Breast epithelium (tissue), 4 donors: ENCODE measurements at places on chromosomes 16 and 17.

- DNase-seq: no peak
- no peak overlapping the region for H3K27ac ChIP-seq
- H3K27me3 ChIP-seq: no peaks in the 10 kb centered on the region
- no peaks in the 10 kb centered on the region for H3K4me1 ChIP-seq
Measured at GRCh38 chr17:62017496-62017895, 47.6 kb downstream of the MED13 start.

DNA sequence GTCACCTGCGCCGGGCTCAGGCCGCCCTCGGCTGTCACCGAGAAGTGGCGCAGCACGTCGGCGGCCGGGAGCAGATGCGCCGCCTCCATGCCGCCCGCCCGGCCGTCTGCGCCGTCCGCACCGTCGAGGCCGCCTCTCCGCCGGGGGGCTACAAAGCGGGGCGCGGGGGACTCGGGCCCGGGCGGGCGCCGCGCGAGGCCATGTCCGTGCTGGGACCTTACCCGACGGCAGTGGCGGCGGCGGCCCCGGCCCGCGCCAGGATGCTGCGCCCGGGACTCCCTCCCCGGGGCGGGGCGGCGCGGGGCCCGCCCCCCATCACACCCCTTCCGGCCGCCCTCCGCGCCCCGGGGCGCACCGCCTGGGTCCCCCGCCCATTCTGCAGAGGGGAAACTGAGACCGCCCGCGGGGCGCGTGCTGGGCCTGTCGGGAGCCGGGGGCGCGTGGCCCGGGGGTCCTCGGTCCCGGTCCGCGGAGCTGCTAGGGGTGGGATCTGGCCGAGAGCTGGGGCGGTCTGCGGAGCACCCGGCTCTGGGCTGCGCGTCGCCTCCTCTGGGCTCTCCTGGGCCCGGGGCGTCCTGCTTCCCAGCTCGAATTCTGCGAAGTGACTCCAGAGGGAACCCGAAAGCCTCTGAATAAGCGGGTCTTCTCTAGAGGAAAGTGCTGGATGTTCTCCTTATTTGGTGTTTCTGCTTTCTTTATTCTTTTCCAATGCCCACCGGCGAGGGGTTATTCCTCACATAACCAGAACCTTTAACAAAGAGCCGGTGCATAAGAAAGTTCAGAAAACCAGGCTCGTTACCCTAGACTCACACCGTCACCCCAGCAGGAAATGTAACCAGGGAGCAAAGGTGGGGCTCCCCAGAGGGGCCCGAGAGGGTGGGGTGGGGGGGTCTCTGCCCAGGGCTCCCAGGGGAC lies at the start of gene ATP2A3:
TSS of gene ATP2A3 (minus strand) at position 235 of the 915 bp plus-strand sequence. CDS start at position 89, 146 bp downstream.
- H3K4me3 ChIP-seq: peak within 1 kb of the TSS; percentile 69
- peaks cover 7% of the 10 kb centered on the region for H3K4me1 ChIP-seq
- peak within 1 kb of the TSS; percentile 66 for H3K27ac ChIP-seq
- peaks cover 9% of the 10 kb centered on the region for H3K27me3 ChIP-seq
- DNase-seq: no peak

DNA sequence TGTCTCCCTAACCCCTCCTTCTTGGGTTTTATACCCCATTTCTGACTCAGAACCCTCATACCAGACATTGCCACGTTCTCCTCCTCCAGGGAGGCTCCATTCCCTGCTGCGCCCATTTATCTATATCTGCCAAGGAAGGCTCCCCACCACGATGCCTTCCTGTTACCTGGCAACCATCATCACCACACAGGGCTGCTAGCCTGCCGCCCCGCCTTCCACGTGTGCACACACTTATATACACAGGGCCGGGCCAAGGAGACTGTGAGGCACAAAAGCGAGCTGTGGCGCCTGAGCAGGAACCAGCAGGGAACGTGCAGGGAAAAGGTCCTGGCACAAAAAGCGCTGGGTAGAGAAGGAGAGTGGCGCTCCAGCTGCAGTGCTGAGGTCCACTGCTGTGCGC lies 261.8 kb downstream of the CBLN1 start:
- H3K4me1 ChIP-seq: no peaks in the 10 kb centered on the region
- no peak for DNase-seq
- H3K27ac ChIP-seq: no peak overlapping the region
- no peaks in the 10 kb centered on the region for H3K27me3 ChIP-seq
- H3K36me3 ChIP-seq: no peaks in the 10 kb centered on the region
- no peak overlapping the region for H3K4me3 ChIP-seq

DNA sequence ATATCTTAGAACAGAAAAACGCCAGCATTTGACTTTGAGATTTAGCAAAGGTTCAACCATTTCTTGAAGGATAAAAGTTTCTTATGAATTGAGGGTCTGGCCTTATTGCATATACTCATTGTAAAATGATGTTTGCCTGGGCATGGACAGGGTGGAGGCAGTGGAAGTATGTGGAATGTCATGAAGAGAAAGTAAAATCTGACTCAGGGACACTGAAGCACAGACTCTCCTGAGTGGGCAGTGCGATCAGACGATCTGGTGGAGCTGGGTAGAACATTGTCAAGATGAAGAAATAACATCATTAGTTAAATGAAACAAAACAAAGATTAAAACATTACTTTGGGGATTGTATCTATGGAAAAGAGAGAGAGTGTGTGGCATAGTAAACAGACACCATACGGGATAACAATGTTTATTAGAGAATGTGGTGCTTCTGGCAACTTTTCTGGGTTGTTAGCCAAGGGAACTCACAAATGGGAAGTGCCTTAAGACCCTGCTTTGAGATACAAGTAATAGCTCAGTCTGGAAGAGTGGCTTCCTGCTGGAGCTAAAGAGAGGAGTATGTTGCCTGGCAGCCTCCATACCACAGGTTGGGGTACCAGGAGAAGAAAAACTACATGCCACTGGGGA lies 4.4 kb downstream of the MAP3K3 start:
- DNase-seq: no peak
- no peaks in the 10 kb centered on the region for H3K27me3 ChIP-seq
- no peak overlapping the region for H3K27ac ChIP-seq
- peaks cover 30% of the 10 kb centered on the region for H3K4me1 ChIP-seq

DNA sequence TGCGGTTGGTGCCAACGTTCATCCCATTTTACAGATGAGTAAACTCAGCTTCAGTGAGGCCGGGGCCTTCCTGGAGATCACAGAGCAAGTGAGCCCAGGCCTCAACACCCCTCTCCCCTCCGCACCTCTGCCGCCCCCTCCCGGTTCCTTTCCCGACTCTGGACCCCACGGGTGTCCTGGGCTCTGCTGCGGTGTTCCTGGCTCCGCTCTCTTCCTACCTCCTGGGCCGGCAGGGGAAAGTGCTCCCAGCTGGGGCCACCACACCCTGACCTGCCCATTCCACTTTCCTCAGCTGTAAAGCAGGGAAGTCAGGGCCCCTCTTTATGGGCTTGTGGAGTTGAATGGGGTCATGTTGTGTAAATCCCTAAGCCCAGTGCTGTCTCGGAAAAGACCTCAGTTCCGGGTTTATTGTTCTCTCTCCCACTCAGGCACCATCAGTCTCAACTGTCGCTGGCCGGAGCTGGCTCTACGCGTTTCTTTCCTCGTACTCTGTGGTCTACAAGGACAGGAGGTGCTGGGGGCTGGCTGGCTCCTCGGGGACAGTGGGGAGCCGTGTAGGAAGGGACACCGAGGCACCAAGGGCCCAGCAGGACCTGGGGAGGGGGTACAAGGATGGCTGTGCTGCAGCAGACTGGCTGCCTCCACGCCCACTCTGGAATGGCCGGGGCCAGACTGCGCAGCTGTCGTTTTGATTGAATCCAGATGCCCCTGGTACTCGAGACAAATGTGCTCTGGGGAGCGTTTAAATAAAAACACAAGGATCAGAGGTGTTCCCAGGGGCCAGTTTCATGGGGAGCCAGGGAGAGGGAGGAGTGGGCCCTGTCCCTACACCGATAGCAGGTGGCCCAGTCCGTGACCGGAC lies 21.7 kb upstream of the ACSF3 start:
- H3K27me3 ChIP-seq: no peaks in the 10 kb centered on the region
- no peak overlapping the region for H3K4me3 ChIP-seq
- no peaks in the 10 kb centered on the region for H3K4me1 ChIP-seq
- H3K27ac ChIP-seq: no peak overlapping the region
